ENCODE measurements at places on chromosomes 3 and 15.

DNA sequence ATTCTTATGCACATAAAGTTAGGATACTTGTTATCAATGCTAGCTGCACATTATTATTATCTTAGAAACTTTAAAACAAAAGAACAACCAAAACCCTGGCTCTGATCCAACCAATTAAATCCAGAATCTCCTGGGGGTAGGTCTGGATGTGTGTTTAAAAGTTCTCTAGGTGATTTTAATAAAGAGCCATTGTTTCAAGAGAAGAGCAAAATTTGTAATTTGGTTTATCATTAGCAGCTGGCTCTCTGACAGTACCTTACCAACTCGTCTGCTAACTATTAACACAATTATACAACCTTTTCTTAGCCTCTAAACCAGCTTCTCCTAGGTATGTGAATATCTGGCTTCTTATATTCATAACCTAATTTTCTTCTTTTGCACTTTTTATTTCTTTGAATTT lies 68.9 kb downstream of the IFT80 start:
- no peak for DNase-seq

DNA sequence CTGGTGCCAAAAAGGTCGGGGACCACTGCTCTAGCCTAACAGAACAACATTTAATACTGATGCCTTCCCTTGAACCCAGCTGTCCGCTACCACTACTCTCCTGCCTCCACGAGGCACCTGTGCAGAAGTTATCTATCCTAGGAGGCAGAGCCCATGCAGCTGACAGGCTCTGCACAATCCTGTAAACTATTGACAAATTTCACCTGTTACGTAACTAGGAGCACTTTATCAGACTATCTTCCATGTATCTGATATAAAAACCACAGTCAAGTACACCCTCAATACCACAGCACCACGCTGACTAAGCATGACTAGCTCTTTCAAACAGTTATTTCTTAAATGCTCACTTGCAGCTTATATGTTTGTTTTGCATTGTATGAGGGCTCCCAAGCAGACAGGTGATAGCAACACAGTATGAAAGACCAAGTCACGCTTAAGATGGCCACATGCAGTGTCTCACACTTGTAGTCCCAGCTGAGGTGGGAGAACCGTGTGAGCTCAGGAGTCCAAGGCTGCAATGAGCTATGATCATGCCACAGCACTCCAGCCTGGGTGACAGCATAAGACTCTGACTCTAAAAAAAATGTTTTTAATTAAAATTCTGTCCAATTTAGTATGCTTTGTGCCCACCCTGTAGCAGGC lies 4.5 kb upstream of the IL17RC start:
- DNase-seq: no peak

DNA sequence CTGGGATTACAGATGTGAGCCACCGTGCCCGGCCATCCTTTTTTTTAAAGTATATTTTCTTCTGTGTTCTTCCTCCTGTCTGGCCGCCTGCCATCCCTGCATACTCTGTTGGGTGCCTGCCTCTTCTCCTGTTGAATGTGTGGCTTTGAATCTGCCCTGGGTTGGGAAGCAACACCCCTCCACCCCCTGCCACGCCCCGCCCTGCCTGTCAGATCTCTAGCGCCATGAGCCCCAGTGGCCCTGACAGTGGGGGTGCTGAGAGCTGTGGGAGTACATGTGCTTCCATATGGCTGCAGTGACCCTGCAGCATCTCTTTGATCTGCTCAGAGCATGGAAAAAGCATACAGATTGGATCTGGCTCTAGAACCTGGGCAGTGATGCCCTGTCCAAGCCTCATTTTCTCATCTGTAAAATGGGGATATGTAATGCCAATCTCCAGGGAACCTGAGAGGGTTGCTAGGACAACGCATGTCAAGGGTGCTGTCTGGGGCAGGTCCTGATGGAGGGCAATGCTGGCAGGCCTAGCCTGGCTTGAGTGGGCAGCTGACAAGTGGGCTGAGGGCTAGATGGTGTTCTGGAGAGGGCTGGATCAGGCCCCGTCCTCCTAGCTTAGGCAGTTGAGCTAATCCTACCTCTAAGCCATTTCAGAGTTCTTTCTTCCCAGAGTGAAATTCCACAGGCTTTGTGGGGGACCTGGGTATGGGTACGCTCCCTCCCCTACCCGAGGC lies 23.9 kb downstream of the CCDC13 start:
- DNase-seq: no peak

GRCh38 chr3:166663194-166663593 lies 716.9 kb downstream of the ZBBX start:
- no peak for DNase-seq

- DNase-seq: no peak
These were observed 42.9 kb upstream of the TSC22D2 start for GRCh38 chr3:150365132-150365604.

DNA sequence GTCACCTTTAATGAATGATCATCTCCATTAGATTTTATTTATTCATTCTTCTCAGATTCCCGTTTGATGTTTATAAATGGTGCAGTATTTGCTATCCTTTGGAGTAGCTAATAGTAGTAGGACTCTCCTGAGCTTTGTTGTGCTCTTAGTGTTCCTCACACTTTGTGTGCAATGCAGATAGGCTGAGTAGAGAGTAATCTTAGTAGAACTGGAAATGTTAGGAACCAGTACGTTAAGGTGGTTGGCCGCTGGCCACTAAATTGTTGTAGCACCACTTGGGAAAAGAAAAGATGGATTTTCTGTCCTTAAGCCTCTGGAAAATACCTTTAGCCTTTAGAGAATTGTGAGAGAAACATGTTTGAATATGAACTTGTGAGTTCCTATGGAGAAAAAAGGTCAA lies 19.9 kb upstream of the EBLN2 start:
- DNase-seq: no peak

- no peak for DNase-seq
These were observed 8.4 kb upstream of the SLCO2A1 start for GRCh38 chr3:134038071-134038491.

DNA sequence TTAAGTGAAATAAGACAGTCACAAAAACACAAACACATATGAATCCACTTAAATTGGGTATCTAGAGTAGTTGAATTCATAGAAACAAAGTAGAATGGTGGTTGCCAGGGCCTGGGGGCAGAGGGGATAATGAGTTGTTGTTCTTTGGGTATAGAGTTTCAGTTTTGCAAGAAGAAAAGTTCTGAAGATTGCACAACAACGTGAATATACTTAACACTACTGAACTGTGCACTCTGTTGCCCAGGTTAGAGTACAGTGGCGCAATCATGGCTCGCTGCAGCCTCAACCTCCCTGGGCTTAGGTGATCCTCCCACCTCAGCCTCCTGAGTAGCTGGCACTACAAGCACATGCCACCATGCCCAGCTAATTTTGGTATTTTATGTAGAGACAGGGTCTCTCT lies 14.9 kb downstream of the GRAMD2A start:
- no peak for DNase-seq

DNA sequence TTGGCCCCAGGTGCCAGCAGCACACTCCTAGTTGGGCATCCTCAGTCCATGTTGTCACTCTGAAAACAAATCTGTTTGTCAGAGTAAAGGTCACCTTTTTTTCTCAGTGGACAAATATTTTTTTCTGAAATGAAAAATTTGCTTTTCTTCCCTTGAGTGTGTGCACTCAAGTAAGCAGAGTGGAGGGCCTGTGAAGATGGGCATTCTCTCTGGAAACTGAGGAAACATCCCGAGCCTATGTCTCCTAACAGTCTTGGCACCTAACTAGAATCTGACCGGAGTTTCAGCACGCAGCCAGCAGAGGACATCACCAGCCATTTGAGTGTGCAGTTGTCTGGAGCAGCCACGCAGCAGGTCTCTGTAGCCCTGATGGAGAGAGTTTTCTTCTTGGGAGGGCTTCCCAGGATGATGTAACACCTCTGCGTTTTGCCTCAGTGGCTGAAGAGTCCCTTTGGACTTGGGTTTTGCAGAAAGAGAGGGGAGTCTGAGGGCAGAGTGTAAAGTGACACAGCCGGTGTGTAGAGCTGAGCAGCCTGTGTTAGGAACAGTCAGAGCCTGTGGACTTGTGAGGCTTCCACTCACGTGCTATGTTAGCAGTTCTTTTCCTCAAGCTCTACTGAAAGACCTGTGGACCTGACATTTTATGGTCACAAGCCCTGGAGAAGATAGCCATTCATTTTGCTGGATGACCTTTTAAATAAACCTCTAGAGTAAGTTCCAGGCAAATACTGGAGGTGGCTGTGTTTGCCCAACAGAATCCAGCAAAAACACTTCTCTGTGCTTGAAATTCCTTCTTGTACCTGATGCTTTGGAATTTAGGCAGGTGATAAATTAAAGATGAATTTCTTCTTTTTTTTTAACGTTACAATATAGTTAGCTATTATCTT lies 51.6 kb downstream of the ABHD2 start:
- no peak for DNase-seq

- DNase-seq: no peak
These were observed 60.4 kb downstream of the P3H2 start for GRCh38 chr3:190060192-190060775.

DNA sequence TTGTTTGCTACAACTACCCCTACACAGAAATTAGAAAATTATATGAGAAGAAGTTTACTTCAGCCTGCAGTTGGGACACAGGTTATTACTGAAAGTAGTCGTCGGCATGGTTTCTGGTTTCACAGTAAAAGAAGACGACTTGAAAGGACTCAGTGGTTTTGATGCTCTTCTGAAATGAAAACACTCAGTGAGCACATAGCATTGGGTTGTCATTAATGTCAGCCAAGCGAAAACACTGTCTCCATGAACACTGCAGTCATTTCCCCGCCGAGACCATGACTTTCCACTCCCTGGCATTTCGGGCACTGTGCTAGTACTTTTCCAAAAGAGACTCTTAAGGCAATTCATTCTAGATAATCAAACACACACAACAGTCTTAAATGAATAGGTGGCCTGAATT lies 69.2 kb upstream of the ICE2 start:
- DNase-seq: no peak

GRCh38 chr15:43095243-43095642 lies 10.6 kb downstream of the UBR1 start:
- DNase-seq: no peak

GRCh38 chr15:75869446-75869845 lies 26.2 kb downstream of the UBE2Q2 start:
- no peak for DNase-seq

DNA sequence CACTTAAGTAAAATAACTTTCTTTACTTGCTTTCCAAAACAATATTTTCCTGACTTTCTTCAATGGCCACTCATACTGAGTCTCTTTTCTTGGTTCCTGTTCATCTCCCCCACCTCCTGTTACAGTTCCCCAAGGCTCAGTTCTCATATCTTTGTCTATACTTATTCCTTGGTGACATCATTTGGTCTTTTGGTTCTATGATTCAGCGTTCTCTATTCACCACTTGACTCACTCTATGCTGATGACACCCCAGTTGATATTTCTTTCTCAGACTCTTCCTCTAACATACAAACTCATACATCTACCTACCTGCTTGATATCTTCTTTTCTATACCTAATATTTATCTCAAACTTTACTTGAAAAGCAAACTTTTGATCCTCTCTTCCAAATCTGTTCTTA lies 85.0 kb upstream of the P3H2 start:
- DNase-seq: no peak

- DNase-seq: no peak
These were observed 62.4 kb downstream of the MBNL1 start for GRCh38 chr3:152331018-152331541.

DNA sequence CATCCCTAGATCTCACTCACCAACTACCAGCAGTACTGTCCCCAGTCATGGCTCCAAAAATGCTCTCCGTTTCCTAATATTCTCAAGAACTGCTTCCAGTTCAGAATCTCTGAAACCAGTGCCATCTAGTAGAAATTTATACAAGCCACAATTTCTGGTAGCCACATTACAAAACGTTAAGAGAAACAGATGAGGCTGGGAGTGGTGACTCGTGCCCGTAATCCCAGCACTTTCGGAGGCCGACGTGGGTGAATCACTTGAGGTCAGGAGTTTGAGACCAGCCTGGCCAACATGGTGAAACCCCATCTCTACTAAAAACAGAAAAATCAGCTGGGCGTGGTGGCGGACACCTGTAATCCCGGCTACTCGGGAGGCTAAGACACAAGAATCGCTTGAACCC lies 78.4 kb upstream of the RAD18 start:
- no peak for DNase-seq

- DNase-seq: no peak
These were observed 635 bp upstream of the VILL start for GRCh38 chr3:37989821-37990480.

DNA sequence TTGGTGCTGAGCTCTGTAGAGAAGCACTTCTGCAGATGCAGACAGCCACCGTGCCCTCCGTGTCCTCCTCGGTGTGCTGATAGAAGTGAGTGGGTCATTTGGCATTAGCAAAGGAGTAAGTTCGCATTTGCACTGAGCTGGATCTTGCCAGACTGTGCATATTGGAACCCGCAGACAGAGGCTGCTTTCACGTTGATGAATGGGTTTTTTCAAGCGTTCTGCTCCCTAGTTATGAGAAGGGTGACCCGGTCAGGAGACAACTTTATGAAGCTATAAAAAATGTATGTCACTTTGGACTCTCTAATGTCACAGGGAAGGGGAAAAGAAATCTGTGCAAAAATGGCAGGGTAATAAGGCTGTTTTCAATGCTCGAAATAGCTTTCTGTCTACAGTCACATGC lies 739.4 kb downstream of the MCTP2 start:
- DNase-seq: no peak

GRCh38 chr3:197300361-197300760 lies 1.9 kb upstream of the DLG1 start:
- no peak for DNase-seq

DNA sequence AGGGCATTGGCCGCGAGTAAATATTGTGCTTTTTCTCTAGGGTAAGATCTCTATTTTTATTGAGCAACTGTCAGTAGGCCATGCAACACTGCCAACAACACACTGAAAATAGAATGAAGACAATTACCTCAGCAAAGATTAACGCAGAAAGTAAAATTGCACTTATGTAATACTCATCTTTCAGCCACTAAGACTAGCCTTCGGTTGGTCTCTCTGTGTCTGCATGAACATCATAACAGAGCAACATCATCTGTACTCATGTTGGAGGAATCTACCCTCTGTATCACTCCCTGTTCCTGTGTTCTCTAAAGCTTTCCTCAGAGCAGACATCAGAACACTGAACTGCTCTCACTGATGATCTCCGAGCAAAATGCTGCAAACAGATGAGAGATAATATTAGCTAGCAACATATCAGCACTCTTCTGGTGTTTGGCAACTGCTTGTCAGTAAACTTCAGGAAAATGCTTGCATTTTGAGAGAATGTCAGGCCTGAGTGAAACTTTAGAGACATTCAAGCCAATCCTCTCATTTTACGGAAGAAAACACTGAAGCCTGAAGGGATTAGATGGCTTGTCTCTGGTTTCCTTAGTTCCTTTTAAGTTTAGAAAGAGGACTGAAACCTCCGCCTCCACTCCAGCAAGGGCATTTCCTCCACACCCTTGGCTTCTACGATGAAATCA lies 8.4 kb upstream of the LRRC3B start:
- no peak for DNase-seq
